AG08395 (cell line): ENCODE measurements at places on chromosomes 12 and 14.

- DNase-seq = no peak
Measured at GRCh38 chr12:127025545-127025944, 1241.4 kb upstream of the TMEM132C start.

- peak; percentile 45 for DNase-seq
Measured at GRCh38 chr14:24430682-24431568, 1.2 kb downstream of the KHNYN start.

- no peak for DNase-seq
Measured at GRCh38 chr12:52179396-52179973, 12.3 kb downstream of the KRT80 start.

GRCh38 chr12:68467514-68467913, 135.4 kb upstream of the MDM1 start:
- DNase-seq = no peak

DNA sequence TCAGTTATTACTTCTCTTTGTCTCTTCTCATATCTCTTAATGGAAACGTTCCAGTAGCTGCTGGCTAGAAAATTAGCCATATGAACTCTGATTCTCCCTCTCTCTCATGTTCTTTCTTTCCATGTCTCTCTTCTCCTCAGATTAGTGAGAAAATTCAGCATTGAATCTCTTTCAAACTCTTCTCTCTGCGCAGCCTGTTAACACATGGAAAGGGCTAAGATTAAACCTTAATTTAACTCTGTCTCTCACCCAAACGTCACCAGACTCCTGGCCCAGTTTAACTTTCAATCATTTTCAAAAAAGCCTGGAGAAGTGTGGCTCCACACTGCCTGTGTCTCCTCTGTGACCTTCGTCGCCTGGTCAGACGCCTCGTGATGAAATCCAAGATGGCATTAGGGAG, 1234.2 kb downstream of the BCL11B start:
- DNase-seq = no peak
